ENCODE measurements at places on chromosomes 1 and 21.

GRCh38 chr21:44792702-44793591 is 8.7 kb downstream of the UBE2G2 start:
- DNase-seq: peak; percentile 62

- peak; percentile 98 for DNase-seq
Observed at GRCh38 chr1:218496561-218496960, 151.4 kb downstream of the TGFB2 start.

- peak; percentile 95 for DNase-seq
Observed at GRCh38 chr1:41812453-41812852, 106.3 kb downstream of the HIVEP3 start.

DNA sequence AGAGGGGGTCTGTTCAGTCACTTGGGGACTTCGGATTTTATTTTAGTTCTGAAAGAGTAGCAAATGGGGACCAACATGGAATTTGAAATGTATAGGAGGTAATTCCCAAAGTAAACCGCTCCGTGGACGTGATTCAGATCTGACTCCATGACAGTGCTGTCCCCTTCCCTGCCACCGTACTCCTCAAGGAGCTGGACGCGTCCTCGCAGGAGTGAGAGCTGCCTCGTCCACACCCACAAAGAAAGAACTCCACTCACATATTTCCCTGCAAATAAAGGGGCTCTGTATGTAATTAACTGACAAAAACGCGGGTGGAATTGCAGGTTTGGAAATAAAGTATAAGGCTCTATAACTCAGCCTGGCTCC is 183.6 kb downstream of the ETS2 start:
- no peak for DNase-seq

GRCh38 chr1:107594536-107594935 is 370.4 kb downstream of the VAV3 start:
- DNase-seq: no peak

DNA sequence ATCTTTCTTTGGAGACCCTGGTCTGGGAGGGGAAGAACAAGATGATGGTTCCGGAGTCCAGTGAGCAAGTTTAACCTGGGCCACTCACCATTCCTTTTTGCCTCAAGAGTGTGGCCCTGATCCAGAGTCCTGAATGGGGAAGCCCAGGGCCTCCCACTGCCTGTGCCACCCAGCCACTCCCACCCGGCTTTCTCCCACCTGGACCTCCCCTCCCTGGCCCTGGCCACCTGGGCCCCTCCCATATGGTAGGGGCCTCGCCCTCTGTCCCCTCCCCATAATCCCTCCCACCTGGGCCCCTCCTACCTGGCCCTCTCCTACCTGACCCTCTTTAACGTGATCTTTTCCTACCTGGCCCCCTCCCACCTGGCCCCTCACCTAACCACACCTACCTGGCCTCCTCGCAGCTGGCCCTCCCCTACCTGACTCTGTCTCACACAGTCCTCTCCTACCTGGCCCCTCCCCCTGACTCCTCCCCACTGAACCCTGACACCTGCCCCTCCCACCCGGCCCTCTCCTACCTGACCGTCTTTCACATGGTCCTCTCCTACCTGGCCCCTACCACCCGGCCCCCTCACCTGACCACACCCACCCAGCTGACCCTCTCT is 220.7 kb upstream of the VAMP3 start:
- DNase-seq: no peak

- DNase-seq: no peak
Observed at GRCh38 chr1:226640321-226641136, 92.0 kb downstream of the STUM start.

- no peak for DNase-seq
Observed at GRCh38 chr1:182629499-182630096, 25.4 kb upstream of the RGS16 start.

GRCh38 chr1:119372503-119373086 is 4.0 kb downstream of the HAO2 start:
- DNase-seq: no peak

GRCh38 chr1:22506130-22506692 is 54.6 kb downstream of the ZBTB40 start:
- no peak for DNase-seq

DNA sequence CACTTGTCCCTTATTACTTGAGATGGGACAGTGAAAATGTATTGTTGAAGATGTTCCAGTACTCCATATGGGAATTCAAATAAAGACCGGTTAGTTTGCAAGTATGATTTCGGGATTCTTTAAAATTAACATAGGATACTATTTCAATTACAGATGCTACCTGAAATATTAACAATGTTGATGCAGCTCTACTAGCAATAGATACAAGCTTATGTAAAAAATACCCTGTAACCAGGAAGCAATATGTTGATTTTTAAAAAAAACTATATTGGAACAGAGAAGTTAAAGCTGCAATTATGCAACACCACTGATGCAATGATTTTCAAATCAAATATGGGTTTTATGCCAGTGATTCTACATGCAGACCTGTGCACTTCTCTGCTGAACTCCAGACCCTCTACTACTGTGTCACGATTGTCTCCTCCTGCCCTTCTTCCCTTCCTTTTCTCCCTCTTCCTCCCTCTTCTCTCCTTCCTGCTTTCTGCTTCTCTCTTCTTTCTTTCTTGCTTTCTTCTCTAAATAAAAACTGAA is 179.2 kb downstream of the ATP6V1G3 start:
- no peak for DNase-seq

DNA sequence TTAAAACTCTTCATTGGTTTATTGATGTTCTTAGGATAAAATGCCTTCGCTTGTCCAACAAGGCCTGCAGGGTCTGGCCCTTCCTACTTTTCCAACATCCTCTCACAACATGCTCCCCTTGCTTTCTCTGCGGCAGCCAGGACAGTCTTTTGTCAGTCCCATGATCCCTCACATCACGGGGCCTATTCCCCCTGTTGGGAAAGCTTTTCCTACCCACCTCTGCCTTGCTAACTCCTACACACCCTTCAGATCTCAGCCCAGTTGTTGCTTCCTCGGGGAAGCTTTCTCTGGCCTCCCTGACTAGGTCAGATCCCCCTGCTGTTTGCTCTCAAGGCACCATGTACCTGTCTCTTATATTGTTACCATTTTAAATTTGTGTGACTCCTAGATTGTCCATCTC is 19.0 kb downstream of the DLGAP3 start:
- no peak for DNase-seq

DNA sequence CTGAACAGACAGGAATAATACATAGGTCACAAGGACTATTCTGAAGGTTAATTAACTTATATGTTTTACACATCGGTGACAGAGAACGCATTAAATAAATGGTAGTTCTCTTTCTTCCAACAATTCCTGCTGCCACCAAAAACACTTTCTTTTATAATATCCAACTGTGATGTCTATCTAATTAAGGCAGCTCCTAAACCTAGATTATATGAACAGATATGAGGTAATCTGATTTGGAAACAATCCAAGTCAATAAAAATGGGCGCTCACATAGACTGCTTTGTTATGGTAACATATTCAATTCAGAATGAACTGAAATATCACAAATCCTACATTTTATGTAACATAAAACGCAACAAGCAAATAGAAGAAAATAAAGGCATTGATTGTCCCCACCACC is 16.0 kb downstream of the CYYR1 start:
- DNase-seq: no peak

- DNase-seq: no peak
Observed at GRCh38 chr1:2442661-2443060, 30.3 kb upstream of the PEX10 start.

- no peak for DNase-seq
Observed at GRCh38 chr1:180211860-180212229, 18.2 kb upstream of the LHX4 start.
